IPS DF 6.9 (cell line): ENCODE measurements at places on chromosomes 3 and 15.

- no peaks in the 10 kb centered on the region for H3K27me3 ChIP-seq
- H3K4me1 ChIP-seq: peaks cover 2% of the 10 kb centered on the region; the same call in 1 of the 2 replicates
- no peak overlapping the region for H3K4me3 ChIP-seq
- no peak for DNase-seq
- H3K36me3 ChIP-seq: no peaks in the 10 kb centered on the region
- no peak overlapping the region for H3K27ac ChIP-seq
Measured at GRCh38 chr15:87722941-87723691, 533.4 kb downstream of the NTRK3 start.

- DNase-seq: no peak
- no peak overlapping the region for H3K4me3 ChIP-seq
- H3K27me3 ChIP-seq: no peaks in the 10 kb centered on the region
- H3K36me3 ChIP-seq: no peaks in the 10 kb centered on the region
- no peak overlapping the region for H3K27ac ChIP-seq
- no peaks in the 10 kb centered on the region; the same call in 1 of the 2 replicates for H3K4me1 ChIP-seq
Measured at GRCh38 chr15:32844118-32844711, 126.4 kb downstream of the GREM1 start.

GRCh38 chr15:101161656-101162055 is 90.2 kb downstream of the CHSY1 start:
- no peaks in the 10 kb centered on the region for H3K27me3 ChIP-seq
- DNase-seq: no peak
- H3K36me3 ChIP-seq: no peaks in the 10 kb centered on the region
- H3K4me3 ChIP-seq: no peak overlapping the region

- no peaks in the 10 kb centered on the region for H3K36me3 ChIP-seq
- no peak overlapping the region for H3K4me3 ChIP-seq
- H3K27ac ChIP-seq: no peak overlapping the region
- no peaks in the 10 kb centered on the region for H3K4me1 ChIP-seq
- DNase-seq: no peak
- H3K27me3 ChIP-seq: no peaks in the 10 kb centered on the region
Measured at GRCh38 chr15:33662014-33662413, 306.3 kb upstream of the CHRM5 start.

DNA sequence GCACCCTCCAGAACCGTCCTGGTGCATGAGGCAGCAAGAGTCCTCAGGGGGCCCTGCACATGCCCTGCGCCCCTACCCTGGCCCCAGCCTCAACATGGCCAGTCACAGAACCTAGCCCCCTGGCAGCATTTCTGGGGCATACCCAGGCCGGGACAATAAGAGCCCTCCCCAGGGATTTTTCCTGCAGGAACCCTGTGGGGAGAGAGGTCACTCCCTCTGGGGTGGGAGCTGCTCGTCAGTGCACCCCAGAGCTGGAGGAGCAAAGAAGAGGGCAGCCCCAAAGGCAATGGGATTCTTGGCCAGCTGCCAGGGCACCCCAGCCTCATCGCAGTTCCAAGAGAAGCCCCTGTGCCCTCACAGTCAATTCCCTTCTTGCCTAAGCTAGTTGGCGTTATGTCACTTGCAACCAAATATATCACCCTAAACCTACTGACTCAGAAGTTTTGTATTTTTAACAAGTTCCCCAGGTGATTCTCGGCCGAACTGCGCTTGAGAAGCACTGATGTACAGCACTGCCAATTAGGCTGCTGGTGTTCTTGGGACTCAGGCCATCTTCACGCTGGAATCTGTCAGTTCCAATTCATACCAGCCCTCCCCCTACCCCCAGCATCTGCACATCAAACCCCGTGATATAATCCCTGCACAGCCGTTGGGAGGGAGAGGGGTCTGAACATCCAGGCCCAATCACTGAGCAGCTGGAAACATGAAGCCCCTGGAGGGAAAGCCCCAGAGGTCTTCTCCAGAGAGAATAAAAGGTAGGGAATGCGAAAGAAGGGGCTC is 87.5 kb upstream of the PRR20G start:
- H3K27ac ChIP-seq: no peak overlapping the region
- H3K4me3 ChIP-seq: no peak overlapping the region
- H3K4me1 ChIP-seq: no peaks in the 10 kb centered on the region
- H3K27me3 ChIP-seq: no peaks in the 10 kb centered on the region

DNA sequence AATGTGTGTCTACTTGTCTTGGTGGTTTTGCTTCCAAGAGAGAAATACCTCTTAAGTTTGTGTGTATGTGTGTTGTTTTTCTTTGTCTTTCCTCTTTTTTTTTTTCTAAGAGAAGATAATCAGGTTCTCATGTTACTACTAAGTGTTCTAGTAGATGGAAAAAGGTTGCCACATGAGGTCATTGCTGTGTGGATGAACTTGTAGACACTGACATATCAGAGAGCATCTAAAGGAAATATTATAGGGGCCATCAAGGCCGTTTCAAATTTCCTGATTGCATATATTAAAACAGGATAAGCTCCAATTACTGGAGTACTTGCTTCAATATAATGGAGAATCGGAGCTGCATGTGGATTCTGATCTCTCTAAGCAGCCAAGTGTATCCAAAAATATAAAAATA is 747.5 kb downstream of the NR2F2 start:
- H3K4me3 ChIP-seq: no peak overlapping the region
- H3K36me3 ChIP-seq: no peaks in the 10 kb centered on the region
- no peaks in the 10 kb centered on the region for H3K4me1 ChIP-seq

- H3K27ac ChIP-seq: no peak overlapping the region
- H3K27me3 ChIP-seq: no peaks in the 10 kb centered on the region
- H3K4me1 ChIP-seq: no peaks in the 10 kb centered on the region; the same call in 1 of the 2 replicates
- DNase-seq: no peak
- H3K36me3 ChIP-seq: no peaks in the 10 kb centered on the region
Measured at GRCh38 chr3:21718161-21718765, 32.7 kb downstream of the ZNF385D start.

DNA sequence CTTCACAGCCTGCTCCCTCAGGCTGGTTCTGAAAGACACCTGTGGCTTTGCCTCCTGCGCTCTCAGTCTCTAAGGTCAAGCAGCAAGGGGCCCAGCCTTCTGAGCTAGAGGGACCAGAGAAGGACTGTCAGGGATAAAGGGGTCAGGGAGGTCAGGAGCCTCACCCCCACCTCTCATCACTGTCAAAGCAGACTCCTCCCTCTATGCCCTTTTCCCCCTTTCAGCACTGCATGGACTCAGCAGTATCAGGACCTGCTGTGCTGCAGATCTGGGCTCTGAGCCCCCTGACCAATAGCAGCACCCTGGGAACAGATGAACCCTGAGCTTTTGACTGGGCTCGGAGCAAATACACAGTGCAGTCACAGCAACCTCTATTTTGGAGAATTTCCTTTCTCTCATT is 3.2 kb upstream of the BMF start:
- DNase-seq: no peak
- no peaks in the 10 kb centered on the region for H3K27me3 ChIP-seq
- H3K4me1 ChIP-seq: peaks cover 13% of the 10 kb centered on the region
- H3K4me3 ChIP-seq: no peak overlapping the region
- no peak overlapping the region for H3K27ac ChIP-seq

GRCh38 chr3:161393310-161393709 is 22.0 kb upstream of the SPTSSB start:
- no peaks in the 10 kb centered on the region for H3K36me3 ChIP-seq
- no peak overlapping the region for H3K4me3 ChIP-seq
- no peaks in the 10 kb centered on the region for H3K4me1 ChIP-seq
- no peak overlapping the region for H3K27ac ChIP-seq
- no peak for DNase-seq

GRCh38 chr3:68802111-68802870 is 130.1 kb downstream of the TAFA4 start:
- DNase-seq: no peak
- H3K4me3 ChIP-seq: no peak overlapping the region
- no peaks in the 10 kb centered on the region for H3K27me3 ChIP-seq
- H3K36me3 ChIP-seq: no peaks in the 10 kb centered on the region
- H3K27ac ChIP-seq: no peak overlapping the region
- no peaks in the 10 kb centered on the region for H3K4me1 ChIP-seq

- no peak overlapping the region for H3K27ac ChIP-seq
- no peaks in the 10 kb centered on the region for H3K4me1 ChIP-seq
- no peaks in the 10 kb centered on the region for H3K27me3 ChIP-seq
- H3K36me3 ChIP-seq: no peaks in the 10 kb centered on the region
- no peak for DNase-seq
Measured at GRCh38 chr3:100437721-100438622, 36.6 kb downstream of the LNP1 start.

DNA sequence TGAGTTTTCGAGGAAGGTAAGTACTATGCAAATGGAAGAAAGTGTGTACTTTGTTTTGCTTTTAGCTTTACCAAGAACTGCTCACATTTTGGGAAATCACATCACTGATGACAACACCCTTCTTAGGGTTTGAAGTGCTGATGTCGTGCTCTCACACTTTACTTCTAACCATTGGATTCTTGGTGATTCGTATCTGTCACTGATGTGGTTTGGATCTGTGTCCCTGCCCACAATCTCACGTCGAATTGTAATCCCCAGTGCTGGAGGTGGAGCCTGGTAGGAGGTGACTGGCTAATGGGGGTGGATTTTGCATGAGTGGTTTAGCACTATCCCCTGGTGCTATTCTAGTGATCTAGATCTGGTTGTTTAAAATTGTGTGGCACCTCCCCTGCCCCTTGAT is 75.4 kb upstream of the RGMA start:
- no peaks in the 10 kb centered on the region for H3K36me3 ChIP-seq
- H3K27me3 ChIP-seq: no peaks in the 10 kb centered on the region
- H3K4me1 ChIP-seq: no peaks in the 10 kb centered on the region

DNA sequence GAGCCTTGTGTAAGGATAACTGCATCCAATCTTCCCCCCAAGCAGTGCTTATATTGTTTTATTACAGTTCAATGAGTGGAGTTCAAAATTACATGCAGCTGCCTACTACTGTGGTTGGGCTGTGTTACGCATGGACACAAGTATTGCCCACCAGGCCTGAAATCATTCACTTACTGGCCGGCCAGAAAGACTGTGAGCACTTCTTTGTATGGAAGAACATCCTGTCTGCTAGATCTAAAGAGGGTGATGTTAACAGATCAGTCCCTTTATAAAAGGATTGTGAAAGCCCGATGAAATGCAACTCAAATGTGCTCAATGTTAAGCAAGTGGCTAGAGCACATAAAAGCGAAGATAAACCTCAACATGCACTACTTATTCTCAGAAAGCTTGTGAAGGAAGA is 132.5 kb downstream of the FOXP1 start:
- DNase-seq: no peak
- H3K4me3 ChIP-seq: no peak overlapping the region
- H3K36me3 ChIP-seq: no peaks in the 10 kb centered on the region
- no peaks in the 10 kb centered on the region for H3K4me1 ChIP-seq
- no peak overlapping the region for H3K27ac ChIP-seq

GRCh38 chr3:71891483-71891882 is 106.5 kb upstream of the PROK2 start:
- no peak overlapping the region for H3K27ac ChIP-seq
- H3K27me3 ChIP-seq: no peaks in the 10 kb centered on the region
- H3K4me1 ChIP-seq: peaks cover 5% of the 10 kb centered on the region; the same call in 1 of the 2 replicates
- no peak overlapping the region for H3K4me3 ChIP-seq
- H3K36me3 ChIP-seq: no peaks in the 10 kb centered on the region
